ENCODE measurements at places on chromosomes 2 and 18.

DNA sequence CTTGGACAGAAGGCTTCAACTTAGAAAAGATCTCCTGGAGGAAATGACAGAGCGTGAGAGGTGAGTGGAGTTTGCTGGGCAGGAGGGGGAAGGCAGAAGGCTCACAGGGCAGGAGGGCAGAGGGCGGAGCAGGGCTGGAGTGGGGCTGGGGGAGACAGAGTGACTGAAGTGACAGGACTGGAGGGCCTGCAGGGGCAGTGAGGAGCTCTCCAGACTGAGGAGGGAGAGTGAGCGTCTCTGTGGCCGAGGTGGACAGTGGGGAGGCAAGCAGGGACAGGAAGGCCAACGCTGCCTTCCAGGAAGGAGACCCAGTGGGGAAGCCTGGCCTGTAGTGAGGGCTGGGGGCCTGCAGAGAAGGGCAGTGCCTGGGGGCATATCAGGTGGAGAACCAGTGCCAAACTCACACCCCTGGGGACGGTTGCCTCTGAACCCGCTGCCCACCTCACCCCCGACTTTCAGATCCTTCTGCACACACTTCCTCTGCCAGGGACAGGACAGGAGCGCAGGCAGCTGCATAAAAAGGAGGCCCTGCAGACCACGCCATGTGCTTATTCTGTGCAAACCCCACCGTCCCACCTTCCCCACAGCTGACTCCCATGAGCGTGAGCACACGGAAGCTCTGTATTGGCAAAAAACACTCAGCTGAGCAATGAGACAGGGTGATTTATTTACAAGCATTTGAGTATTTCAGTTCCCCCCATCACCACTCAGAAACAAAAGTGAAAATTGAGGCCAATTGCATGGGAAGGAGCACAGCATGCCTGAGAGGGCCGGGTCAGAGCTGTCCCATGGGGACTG is 244.3 kb downstream of the FAM210A start:
- ATAC-seq = no peak

- ATAC-seq = no peak
Observed at GRCh38 chr2:157929871-157930667, 53.9 kb upstream of the ACVR1 start.

GRCh38 chr2:181457121-181457740 is at the start of gene ITGA4:
ITGA4 (plus strand) TSS chr2:181457386; CDS start chr2:181457655, 269 bp downstream.
- peak; percentile 89 for ATAC-seq

- no peak for ATAC-seq
Observed at GRCh38 chr2:1701556-1702185, 42.6 kb downstream of the PXDN start.

GRCh38 chr2:170972296-170973224 is 43.5 kb downstream of the GORASP2 start:
- ATAC-seq = no peak

GRCh38 chr2:41930807-41931566 is 116.8 kb upstream of the PKDCC start:
- ATAC-seq = no peak

All from gastroesophageal sphincter (tissue), 4 donors.